ENCODE measurements at places on chromosomes 11 and 22.

GRCh38 chr11:120893440-120894201 lies 130.3 kb upstream of the TBCEL start:
- no peak for DNase-seq

DNA sequence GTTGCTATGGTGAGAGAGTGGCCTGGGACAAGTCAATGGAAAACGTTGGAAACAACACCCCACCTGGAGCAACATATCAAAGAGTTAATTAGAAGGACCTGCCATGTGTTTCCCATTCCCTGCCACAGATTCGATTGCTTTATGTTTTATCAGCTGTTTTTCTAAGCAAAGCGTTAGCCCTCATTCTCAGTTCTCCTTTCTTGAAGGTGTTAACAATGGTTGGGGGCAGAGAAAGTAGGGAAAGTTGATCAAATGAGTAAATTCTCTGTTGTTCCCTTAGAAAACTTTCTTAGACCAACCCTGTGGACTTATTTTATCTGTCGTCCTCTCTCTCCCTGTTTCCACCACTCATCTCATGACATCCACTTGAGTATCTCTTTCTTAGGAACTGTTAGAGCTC lies 102.5 kb downstream of the ADAMTS15 start:
- no peak for DNase-seq

DNA sequence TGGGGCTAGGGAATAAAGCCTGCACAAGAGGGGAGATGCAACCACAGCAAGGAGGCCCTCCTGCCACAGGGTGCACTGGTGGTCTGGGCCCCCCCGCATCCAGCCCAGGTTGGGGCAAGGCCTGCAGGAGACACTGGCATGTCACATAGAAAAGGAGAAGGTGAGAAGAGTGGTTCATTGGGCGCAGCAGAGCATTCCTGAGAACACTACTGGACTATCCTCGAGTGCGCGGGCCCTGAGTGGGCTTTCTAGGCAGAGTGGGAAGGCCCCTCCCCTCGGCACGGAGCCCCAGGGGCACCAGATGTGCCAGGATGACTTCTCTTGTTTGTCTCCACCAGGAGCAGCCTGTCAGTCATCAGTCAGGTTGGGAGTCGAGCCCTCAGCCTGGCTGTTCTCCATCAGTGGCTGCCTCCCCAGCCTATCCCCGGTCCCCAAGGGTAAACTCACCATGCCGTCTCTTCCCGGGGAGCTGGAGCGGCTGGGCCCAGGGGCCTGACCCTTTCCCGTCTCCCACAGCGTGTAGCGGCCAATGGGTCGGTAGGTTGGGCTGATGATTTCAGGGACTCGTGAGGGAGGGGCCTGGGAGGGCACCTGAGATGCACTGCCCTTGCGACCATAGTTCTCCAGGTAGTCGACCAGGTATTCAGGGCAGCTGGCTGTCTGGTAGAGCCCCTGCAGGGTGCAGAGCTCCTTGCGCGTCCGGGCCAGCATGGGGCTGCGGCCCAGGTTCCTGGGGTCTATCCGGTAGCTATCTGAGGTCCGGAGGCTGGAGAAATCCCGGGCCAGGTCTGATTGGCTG lies 9.0 kb downstream of the USP2 start:
- DNase-seq, result no peak

DNA sequence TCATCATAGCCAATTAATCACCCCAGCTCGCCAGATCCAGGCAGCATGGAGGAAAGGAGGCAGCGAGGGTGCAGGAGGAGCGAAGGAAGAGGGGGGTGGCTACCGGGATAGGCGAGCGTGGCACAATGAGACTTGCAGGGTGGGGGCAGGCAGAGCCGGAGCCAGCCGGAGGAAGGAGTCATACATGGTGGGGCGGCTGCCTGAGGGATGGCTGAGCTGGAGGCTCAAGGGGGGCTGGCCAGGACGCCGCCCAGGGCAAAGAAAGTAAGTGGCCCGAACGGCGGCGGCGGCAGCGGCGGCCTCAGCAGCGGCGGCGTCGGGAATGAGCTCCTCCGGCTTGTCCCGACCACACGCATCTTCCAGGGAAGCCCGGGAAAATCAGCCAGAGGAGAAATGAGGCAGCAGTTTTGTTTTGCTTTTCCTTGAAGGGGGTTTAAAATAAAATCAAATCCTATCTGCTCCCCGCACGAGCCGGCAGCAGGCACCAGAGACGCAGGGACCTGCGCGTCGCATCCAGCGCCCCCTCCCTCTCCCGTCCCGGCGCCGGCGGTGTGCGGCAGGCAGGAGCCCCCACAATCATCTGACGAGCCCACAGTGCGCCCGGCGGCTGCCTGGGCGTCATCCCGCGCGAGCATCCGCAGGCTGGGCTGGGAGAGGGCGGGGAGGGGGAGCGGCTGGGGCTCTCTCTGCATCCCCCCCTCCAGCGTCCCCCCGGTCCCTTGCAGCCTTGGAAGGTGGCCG lies 263.6 kb downstream of the CTTN start:
- no peak for DNase-seq

DNA sequence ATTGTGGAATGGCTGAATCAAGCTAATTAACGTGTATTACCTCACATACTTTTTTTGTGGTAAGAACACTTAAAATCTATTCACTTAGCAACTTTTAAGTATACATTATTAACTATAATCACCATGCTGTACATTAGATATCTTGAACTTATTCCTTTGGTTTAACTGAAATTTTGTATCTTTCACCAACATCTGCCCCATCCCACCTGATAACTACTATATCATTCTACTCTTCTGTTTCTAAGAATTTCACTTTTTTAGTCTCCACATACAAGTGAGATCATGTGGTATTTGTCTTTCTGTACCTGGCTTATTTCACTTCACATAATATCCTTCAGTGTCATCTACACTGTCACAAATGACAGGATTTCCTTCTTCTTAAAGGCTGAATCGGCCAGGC lies 17.1 kb upstream of the VWA5A start:
- no peak for DNase-seq

GRCh38 chr11:70169127-70169526 lies 34.0 kb upstream of the FADD start:
- DNase-seq, result no peak

DNA sequence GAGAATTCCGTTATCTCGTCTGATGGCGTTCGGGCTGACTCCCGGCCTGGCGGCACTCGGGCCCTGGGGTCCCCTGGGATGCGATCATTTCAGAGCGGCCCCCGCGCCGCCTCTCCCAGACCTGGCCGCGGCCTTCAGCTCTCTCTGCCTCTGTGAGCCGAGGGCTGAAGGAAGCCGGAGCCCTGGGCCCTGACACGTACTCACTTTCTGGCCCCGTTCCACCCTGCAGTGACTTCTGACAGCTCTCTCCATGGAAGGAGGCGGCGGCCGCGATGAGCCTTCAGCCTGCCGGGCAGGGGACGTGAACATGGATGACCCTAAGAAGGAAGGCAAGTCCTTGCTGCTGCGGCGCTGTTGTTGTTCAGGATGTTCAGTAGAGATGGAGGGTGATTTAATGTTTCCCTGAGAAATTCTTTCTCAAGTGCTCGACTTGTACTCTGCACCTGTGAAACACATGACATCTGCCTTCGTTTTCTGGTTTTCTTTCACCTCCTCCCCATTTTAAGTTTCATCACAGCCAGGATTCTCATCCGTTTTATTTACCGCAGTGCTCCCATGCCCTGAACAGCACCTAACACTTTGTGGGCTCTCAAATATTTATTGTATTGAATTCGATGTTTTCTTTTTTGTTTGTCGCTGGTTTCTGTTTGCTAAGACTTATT lies 612 bp downstream of the GTSE1 start:
- peak; percentile 5 for DNase-seq

GRCh38 chr22:45932071-45932470 lies 44.9 kb downstream of the WNT7B start:
- DNase-seq, result no peak

GRCh38 chr11:45796461-45796861 lies 8.5 kb upstream of the SLC35C1 start:
- no peak for DNase-seq

DNA sequence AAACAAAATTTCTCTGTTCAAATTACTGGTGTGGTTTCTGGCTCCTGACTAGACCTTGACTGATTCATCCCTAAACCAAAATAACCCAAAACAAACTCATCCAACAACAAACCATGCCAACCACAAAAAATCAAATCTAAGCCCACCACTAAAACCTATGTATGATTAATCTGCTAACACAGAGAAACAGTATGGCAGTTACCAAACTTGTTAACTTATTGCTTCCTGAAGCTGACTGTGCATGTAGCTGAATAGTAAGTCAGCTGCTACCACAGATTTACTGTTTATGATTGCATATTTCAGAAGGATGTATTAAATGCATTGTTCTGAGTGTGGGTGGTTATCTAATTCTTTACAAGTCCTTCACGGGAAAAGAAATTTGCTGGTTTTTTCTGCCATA lies 231.1 kb downstream of the SWAP70 start:
- no peak for DNase-seq

GRCh38 chr11:86150847-86151173 lies 81.9 kb upstream of the PICALM start:
- DNase-seq, result no peak

DNA sequence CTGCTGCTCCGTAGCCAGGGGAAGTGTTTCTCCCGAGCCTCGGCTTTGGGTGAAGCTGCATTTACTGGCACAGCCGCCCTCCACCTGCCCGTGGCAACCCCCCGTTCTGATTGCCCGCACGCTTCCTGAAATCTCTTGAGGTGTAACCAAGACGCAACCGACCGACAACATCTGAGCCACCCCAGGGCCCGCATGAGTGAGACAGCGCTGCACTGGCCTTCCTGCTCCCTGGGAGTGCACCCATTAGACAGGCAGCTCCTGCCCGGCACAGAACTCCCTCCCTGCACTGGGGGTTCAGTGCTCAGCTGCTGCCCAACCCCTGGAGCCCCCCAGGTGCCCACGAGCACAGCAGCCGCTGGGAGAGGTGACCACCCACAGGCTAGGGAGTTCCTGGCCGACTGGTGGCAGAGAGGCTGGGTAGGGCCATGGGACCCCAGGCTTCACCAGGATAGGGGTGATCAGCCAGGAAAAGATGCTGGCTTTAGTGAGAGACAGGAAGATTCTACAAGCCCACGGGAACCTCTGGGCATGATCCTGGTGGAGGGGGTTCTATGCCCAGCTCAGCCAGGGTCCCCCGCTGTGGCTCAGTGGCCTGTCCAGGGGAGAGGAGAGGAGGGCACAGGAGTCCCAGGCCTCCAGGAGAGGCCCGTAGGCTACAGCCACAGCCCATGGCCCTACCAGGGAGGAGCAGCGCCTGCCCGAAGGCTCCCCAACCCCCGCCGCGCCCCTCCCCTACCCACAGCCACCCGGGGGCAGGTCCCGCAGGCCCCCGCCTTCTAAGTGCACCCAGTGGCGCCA lies 14.6 kb downstream of the PLXNB2 start:
- DNase-seq, result no peak

DNA sequence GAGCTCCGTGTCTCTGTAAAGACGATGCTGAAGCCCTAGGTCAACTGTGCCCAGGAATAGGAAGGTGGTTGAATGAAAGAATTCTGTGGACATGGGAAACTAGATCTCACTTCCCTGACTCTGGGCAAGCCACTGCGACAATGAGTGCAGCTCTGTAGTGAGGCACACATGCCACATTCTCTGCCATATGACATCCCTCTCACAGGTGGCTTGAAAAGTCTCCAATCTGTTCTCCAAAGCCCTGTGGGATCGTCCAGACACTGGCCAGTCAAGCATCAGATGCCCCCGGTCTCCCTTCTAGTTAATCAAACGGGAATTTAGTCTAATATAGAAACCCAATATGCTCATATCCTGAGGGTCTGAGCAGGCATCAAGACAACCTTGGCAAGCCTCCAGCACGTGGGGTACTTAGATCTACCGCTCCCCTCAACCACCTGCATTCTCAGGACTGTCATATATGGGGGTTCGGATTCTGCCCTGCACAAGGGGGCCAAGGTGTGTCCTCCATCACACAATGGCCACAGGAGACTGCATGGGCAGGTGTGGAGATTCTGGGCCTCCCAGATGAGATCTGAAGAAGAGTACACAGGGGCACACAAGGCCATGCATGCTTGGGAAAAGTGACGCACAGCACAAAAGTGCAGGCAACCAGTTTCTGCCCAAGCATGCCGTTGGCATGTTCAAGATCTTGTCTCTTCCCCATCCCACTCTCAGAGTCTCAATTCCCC lies 11.9 kb downstream of the DKK3 start:
- no peak for DNase-seq

- DNase-seq, result no peak
Observed at GRCh38 chr11:75277991-75278790, 37.6 kb downstream of the TPBGL start.

DNA sequence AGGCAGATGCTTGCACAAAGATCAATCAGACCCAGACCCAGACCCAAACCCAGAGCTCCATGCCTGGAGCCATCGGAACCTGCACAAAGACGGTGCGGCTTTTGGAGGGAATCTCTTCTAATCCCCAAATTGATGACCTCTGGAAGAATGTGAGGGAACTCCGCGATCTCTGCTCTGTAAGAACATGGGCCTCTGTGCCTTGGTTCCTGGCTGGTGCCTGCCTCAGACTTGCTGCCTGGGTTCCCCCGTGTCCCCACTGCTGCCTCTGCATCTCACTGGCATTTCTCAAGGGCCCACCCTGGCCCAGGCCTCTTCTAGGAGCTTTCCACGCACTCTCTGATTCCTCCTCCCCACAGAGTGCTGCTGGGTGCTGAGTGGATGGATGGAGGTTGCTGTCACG lies 1044.4 kb downstream of the TBC1D22A start:
- DNase-seq, result no peak

DNA sequence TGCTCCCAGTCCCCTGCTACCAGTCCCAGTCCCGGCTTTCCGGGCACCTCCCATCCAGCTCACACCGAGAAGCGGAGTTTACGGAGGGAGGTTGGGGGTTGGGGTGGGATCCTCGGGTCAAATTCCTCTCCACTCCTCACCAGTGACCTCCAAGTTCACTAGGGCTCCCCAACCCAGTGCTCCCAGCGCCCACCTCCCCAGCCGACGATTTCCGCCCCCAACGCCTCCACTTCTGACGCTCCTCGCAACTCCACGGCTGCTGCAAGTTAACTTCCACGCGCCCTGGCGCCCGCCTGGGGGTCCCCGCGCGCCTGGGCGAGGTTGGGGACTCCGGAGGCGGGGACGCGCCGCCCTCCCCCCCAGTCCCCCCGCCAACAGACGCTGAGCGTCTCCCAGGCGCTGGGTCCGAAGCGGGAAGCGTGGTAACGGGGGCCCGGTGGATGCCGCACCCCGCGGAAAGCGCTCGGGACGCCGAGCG lies 526 bp downstream of the TPST2 start:
- no peak for DNase-seq

DNA sequence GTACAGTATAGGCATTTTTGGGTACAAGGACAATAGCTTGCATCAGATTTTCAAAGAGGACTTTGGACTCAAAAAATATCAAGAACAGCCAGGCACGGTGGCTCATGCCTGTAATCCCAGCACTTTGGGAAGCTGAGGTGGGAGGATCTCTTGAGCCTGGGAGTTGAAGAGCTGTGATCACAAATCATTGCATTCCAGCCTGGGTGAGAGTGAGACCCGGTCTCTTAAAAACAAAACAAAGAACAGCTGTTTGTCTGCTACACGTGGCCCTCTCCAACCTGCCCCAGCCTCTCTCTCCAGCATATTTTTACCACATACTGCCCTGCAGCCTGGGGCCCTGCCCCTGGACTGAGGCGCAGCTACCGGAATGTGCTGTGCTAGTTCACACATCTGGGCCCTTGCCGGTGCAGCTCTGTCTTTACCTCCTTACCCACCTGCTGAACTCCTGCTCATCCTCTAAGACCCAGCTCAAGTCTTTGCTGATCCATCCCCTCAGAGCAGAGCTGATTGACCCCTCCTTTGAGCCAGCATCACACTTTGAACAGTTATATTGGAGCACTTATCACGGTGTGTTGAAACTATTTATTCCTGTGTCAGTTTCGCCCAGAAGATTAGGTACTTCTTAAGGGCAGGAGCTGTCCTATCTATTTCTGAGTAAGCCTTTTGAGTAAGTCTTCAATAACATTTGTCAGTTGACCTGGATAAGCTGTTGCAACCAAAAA lies 29.4 kb downstream of the GRIK4 start:
- no peak for DNase-seq

- DNase-seq, result no peak
Observed at GRCh38 chr22:44405661-44406060, 92.4 kb downstream of the RTL6 start.

Measured in right renal pelvis (tissue), 4 donors.